Liver (tissue), 10 donors: ENCODE measurements at places on chromosomes 1 and 21. TPM values are rescaled to one million over a fixed set of nuclear protein-coding genes. Genes with fewer than 3 reads are reported as not detected.

GRCh38 chr21:28910280-28910887 is 82.3 kb downstream of the LTN1 start:
- DNase-seq, result no peak

DNA sequence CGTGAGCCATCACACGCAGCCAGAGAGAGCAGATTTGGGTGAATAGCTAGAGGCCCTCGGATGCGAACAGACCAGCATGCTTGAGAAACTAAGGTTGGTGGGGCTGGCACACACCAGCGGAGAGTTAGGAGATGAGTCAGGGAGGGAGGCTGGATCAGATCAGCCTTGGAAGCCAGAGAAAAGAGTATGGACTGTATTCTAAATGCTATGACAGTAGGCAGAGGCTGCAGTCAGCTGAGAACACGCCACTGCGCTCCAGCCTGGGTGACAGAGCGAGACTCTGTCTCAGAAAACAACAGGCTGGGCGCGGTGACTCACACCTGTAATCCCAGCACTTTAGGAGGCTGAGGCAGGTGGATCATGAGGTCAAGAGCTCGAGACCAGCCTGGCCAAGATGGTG is 4.0 kb upstream of the PLEKHM2 start:
- DNase-seq, result no peak

GRCh38 chr1:31745946-31746670 is 18.0 kb downstream of the ADGRB2 start:
- no peak for DNase-seq

DNA sequence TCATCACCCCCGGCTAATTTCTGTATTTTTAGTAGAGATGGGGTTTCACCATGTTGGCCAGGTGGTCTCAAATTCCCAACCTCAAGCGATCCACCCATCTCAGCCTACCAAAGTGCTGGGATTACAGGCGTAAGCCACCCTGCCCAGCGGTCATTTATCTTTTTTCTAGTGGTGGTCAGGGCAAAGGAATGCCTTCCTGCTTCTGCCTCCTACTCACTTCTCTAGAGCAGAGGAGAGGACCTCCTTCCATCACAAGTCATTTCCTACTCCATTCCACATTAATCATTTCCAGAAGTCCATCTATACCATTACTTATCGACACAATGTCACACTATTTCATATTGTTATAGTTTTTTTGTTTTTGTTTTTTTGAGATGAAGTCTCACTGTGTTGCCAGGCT is 13.3 kb downstream of the FBXO42 start:
- DNase-seq, result no peak

GRCh38 chr1:182260516-182260915 is 131.1 kb downstream of the GLUL start:
- DNase-seq, result no peak

ZNF593OS gene
- 0.10 TPM for polyA plus RNA-seq

GRCh38 chr21:34797921-34798535 is 129.2 kb downstream of the CLIC6 start:
- no peak for DNase-seq

GRCh38 chr1:98733782-98734112 is 72.2 kb downstream of the SNX7 start:
- DNase-seq, result no peak

GRCh38 chr1:24830680-24831272 is 85.5 kb downstream of the CLIC4 start:
- DNase-seq, result no peak

CFAP107 gene
- polyA plus RNA-seq, result not detected

DNA sequence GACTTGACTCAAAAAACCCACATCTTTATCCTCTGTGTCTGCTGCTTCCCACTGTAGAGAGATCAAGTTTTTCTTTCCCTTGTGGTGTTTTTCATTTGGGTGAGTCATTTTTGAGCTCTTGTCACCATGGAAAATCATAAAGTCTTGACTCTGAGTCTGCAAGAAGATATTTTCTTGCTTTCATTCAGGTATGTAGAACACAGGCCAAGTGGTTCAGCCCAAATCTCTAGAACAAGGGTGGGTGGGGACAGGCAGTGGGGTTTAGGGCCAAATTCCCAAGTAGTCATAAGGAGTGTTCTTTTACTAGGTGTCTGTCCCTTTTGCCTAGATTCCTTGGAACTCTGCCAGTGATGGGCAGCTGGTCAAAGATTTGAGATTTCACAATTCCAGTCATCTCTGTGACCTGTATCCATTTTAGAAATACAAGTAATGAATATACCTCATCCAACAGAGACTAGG is 21.5 kb upstream of the ARHGAP29 start:
- DNase-seq, result no peak

- DNase-seq, result no peak
These were observed 246.1 kb upstream of the DUSP10 start for GRCh38 chr1:221987860-221988520.

KIAA0040 gene
- polyA plus RNA-seq, result 4.6 TPM
